ENCODE measurements at places on chromosomes 7 and 10. TPM values are rescaled to one million over a fixed set of nuclear protein-coding genes. Genes with fewer than 3 reads are reported as not detected.

The RNF32 gene
- 2.1 TPM for total RNA-seq

- no peak for DNase-seq
Measured at GRCh38 chr10:24039897-24040296, 169.0 kb upstream of the KIAA1217 start.

- DNase-seq: no peak
Measured at GRCh38 chr10:94149702-94150101, 156.0 kb downstream of the PLCE1 start.

DNA sequence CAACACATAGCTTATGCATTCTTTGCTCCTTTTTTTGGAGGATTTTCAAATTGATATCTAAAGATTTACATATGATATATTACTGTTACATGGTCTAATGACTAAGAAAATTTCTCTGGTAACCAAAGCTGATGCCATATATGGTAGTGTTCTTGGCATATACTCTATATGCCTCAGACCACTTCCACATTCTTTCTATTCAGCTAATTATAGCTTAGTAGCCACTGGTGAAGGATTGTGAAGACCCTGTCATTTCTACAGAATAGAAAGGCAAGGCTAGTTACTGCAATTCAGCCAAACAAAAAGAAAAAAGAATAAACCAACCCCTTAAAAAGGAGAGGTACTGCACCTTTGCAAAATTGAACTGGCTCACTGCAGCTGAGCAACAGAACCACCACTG, 3.7 kb downstream of the PURB start:
- DNase-seq: no peak

GRCh38 chr10:36271627-36272340, 629.7 kb upstream of the FZD8 start:
- DNase-seq: no peak

DNA sequence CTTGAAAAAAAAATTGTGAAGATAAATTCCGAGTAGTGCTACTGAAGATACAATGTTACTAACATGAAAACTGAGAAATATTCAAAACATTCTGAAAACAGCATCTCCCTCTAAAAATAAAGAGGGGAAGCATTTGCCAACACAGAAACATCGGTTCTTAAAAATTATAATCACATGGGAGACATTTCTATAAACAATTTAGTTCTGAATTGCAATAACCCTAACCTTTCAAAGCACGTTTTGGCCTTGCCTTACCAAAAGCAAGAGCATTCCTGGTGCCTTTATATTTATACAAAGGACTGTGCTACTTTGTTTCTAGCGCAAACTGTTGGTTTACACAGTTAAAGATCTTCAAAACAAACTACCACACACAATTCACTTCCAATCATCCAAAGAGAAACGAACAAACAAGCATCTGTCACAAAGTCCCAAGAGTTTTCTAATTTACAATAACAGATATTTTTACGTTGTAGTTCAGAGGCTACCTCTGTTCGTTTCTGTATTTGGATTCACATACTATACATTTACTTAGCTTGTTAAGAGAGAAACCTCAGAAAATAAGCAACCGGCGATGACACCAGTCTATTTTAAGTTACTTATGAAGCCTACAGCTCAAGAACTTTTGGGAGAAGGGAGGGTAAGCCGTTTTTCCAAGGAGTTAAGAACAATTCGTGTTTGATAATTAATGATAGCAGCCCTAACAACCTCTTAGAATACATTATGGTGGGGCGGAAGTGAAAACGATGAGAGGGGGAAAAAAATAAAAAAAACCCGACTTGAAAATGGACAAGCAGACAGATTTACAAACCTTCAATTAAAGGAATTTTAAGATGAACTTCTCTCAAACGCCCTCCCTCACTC, 1.3 kb downstream of the ABI1 start:
- no peak for DNase-seq

Measured in Peyer's patch (tissue), 4 donors.